Activated naive CD4-positive, alpha-beta T cell treated with anti-CD3 and anti-CD28 coated beads, Interleukin-2, amount 50 U/mL, for 16 hours (primary cell): ENCODE measurements at places on chromosomes 5 and 9.

DNA sequence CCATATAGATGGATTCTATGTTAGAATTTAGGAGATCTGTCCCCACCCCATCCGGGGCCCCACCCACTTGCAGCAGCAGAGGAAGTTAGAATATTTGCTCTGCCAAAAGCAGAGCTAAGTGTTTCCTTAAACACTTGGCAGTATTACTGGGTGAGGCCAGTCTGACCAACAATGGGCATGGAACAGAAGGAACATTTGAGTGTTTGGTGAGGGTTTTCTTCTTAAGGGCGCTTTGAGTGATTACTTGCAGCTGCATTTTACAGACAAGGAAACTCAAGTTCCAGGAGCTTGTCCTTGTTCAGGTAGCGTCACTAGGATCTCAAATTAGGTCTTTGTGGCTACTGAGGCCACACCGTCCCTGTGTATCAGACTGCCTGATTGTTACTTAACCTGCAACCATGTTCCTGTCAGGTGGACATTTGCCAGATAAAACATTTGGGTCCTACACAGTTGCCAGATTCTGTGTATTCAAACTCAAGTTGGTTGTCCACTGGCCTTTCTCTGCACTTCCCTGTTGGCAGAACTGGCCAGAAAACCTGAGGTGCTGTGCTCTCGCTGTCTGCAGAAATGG is 59.3 kb downstream of the SLC46A2 start:
- no peak for DNase-seq

DNA sequence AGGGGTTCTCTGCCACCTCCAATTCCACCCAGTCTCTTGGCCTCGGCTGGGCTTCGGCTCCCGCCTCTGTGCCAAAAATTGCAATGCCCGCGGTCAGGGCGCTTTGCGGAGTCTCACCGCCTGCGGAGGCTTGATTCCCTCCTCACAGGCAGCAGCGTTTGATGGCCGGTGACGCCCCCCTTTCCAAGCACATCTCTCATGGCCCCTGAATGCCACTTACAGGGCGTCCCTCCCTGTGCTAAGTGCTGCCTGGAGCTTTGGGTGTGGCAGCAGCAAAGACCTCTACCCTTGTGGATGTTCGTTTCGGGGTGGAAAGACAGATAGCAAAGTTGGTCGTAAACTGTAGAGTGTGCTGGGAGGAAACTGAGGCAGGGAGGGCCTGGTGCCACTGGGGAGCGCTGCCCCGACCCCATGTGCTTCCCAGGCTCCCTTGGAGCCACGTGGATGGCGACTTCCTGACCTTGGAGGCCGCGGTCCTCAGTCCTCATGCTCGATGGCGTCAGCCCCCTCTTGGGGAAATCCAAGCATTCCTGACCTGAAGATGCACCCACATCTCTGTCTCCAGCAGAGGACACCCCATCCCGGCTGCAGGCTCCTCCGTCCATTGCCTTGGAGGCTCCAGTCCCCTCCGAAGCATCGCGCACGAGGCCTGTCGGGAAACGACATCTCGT is 249.2 kb upstream of the IRX4 start:
- no peak for DNase-seq

DNA sequence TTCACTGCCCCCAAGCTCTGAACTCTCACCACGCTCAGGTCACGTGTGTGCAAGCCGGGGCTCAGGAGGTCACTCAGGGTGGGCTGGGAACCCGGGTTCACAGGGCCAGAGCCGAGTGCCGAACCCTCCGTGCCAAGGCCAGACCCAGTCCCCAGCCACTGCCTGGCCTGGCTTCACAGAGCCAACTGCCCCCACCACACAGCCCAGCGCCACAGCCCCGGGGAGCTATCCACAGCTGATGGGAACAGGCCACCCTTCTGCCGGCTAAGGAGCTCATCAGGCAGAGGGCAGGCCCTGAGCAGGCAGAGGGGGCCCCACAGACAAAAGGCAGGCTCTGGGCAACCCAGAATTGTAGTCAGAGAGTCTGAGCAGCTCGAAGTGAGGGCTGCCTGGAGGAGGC is 117.0 kb downstream of the VAV2 start:
- DNase-seq: no peak

DNA sequence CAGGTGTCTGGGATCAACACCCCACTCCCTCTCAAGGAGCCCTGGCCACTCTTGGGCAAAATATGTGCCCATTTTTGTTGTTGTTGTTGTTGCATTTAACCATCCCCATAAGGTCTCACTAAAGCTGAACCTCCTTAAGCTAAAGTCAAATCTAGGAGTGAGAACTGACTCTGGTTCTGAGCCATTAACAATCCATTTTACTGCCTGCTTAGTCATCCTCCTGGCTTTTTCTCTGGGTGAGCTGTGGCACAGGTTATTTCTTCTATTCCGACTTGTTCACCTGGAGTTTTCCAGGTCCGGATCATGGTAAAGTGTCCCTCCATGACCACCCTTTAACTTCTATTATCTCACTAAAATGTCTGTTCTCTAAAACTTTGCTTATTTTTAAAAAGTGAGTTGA is 85.2 kb downstream of the CAMK4 start:
- no peak for DNase-seq

DNA sequence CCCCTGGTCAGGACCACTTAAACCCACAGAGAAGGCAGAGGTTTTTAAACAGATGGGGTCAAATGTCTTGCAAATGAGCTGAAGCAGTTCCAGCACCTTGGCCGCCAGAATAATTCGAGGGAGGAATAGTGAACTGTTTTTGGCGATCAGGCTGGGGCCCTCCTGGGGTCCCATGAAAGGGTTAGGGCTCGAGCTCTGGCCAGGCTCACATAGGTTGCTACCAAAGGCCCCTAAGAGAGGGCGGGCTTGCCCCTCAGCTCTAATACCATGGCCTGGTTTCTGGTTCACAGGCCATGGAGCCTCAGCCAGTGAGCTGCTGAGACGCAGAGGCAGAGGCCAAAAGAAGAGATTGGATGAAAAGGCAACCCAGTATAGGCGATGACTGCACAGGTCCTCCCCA is 74.8 kb upstream of the UBTD2 start:
- no peak for DNase-seq

DNA sequence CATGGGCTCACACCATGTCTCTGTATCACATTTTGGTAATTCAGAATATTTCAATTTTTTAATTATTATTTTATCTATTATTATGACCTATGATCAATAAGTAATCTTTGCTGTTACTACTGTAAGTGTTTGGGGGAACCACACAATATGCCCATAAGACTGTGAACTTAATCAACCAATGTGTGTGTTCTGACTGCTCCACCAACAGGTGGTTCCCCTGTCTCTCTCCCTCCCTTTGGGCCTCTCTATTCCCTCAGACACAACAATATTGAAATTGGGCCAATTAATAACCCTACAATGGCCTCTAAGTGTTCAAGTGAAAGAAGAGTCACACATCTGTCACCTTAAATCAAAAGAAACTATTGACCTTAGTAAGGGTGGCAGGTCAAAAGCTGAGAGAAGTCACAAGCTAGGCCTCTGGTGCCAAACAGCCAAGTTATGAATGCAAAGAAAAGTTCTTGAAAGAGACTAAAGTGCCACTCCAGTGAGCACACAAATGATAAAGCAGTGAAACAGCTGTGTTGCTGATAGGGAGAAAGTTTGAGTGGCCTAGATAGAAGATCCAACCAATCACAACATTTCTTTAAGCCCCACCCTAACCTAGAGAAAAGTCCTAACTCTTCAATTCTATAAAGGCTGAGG is 88.7 kb downstream of the DEPDC1B start:
- no peak for DNase-seq
